Epithelial cell of umbilical artery (primary cell): ENCODE measurements at places on chromosomes 1 and 21. TPM values are rescaled to one million over a fixed set of nuclear protein-coding genes. Genes with fewer than 3 reads are reported as not detected.

The TUFT1 gene
- total RNA-seq, result 2.6 and 5.5 TPM in 2 replicates

The SIM2 gene
- total RNA-seq, result 0.15 and 0.32 TPM in 2 replicates

The AIM2 gene
- not detected in 2 replicates for total RNA-seq

The ELF3 gene
- total RNA-seq, result 0.30 and 0.32 TPM in 2 replicates

The SUSD4 gene
- 0.32 TPM in 1 of 2 replicates, not detected in the other for total RNA-seq
